HFFc6 (cell line): ENCODE measurements at places on chromosomes 2 and 18.
A peak's percentile ranks its signal among the peaks of the same experiment; 100 is the strongest.

DNA sequence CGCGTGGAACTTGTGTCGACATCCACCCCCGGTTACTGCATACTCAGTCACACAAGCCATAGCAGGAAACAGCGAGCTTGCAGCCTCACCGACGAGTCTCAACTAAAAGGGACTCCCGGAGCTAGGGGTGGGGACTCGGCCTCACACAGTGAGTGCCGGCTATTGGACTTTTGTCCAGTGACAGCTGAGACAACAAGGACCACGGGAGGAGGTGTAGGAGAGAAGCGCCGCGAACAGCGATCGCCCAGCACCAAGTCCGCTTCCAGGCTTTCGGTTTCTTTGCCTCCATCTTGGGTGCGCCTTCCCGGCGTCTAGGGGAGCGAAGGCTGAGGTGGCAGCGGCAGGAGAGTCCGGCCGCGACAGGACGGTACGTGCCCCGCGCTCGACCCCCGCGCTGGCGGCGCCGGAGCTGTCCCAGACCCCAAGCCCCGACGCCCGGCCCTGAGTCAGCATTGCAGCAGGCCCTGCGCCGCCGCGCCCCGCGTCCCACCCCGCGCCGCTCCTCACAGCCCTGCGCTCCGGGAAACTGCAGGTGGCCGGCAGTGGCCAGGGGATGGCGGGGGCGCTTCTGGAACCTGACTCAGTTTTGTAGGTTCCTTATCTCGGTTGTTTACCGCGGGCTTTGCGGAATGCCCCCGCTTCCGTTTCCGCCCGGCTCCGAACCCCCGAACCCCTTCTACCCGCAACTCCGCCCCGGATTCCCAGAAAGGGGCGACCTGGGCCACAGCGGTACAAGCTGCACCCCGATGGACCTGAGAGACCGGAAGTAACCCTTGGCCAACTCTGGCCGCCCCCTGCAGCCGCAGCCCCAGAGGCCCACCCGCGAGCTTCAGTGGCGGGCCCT, at the start of gene CFLAR:
Gene CFLAR (plus strand): TSS at position 50 of the 844 bp plus-strand sequence. CDS start 13,702 bp downstream, outside the sequence.
- peaks cover 36% of the 10 kb centered on the region for H3K36me3 ChIP-seq
- H3K27ac ChIP-seq: peak within 1 kb of the TSS; percentile 93
- peaks cover 57% of the 10 kb centered on the region for H3K4me1 ChIP-seq
- H3K27me3 ChIP-seq: peaks cover 5% of the 10 kb centered on the region

- peaks cover 28% of the 10 kb centered on the region for H3K4me1 ChIP-seq
- no peaks in the 10 kb centered on the region; the same call in 1 of the 2 replicates for H3K27me3 ChIP-seq
- peak overlapping the region; percentile 92 for H3K27ac ChIP-seq
Observed at GRCh38 chr2:120722568-120723421, 12.9 kb upstream of the GLI2 start.

DNA sequence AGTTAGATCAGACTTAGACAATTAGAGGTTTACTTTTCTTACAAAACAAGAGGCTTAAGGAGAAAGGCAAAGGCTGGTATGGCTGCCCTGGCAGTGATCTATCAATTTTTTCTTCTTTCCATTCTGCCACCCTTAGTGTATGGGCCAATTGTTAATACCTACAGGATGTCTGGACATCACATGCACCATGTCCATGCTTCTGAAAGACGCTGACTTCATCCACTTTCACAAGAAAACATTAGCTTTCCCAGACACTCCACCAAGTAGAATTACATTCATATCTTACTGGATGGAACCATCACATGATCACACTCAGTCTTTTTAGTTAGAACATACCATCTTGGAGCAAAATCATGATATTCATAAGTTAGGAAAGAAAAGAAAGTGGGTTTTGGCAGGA, 120.9 kb downstream of the ARHGAP28 start:
- H3K27me3 ChIP-seq: no peaks in the 10 kb centered on the region
- DNase-seq: no peak
- no peaks in the 10 kb centered on the region for H3K4me1 ChIP-seq
- H3K27ac ChIP-seq: no peak overlapping the region

DNA sequence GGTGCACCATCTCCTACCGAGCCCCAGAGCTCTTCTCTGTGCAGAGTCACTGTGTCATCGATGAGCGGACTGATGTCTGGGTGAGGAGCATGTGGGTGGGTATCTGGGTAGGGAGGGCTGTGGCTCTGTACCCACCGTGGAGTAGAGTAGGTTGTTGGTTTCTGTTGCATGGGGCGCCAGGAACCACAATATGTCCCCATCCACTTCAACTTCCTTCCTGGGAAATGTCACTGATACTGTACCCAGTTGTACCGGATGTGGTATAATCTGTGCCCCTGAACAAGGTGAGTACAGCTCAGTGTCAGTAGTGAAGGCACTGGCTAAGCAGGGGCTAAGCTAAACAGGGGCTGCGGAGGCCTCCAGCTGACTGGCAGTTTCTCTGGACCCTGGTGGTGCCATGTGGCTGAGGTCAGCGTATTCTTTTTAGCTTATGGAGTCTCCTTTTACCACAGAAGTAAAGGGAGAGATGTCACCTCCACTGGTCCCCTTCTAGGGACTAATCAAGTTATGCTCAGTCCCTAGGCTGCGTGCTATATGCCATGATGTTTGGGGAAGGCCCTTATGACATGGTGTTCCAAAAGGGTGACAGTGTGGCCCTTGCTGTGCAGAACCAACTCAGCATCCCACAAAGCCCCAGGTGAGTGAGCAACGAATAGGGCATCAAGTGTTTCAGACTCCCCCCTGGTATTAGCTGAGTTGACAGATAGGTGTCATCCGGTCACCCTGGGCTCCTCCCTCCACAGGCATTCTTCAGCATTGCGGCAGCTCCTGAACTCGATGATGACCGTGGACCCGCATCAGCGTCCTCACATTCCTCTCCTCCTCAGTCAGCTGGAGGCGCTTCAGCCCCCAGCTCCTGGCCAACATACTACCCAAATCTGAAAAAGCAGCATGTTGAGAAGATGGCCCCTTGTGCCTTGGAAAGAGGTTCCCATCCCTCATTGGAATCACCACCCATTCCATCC, 2.7 kb downstream of the STK16 start:
- H3K27ac ChIP-seq: peak overlapping the region; percentile 96
- H3K27me3 ChIP-seq: peaks cover 3% of the 10 kb centered on the region
- no peak overlapping the region for H3K4me3 ChIP-seq
- no peak for DNase-seq

- H3K36me3 ChIP-seq: peaks cover 12% of the 10 kb centered on the region
- H3K4me3 ChIP-seq: no peak overlapping the region
- no peaks in the 10 kb centered on the region for H3K27me3 ChIP-seq
Observed at GRCh38 chr2:23859234-23859633, 67.7 kb downstream of the ATAD2B start.

GRCh38 chr2:214482728-214483127, 71.9 kb downstream of the VWC2L start:
- H3K27ac ChIP-seq: no peak overlapping the region
- no peak for DNase-seq
- H3K27me3 ChIP-seq: 0 out of 2 replicates have a peak, but pooled peaks cover 2% of the 10 kb centered on the region
- no peaks in the 10 kb centered on the region for H3K36me3 ChIP-seq
- H3K4me3 ChIP-seq: no peak overlapping the region

DNA sequence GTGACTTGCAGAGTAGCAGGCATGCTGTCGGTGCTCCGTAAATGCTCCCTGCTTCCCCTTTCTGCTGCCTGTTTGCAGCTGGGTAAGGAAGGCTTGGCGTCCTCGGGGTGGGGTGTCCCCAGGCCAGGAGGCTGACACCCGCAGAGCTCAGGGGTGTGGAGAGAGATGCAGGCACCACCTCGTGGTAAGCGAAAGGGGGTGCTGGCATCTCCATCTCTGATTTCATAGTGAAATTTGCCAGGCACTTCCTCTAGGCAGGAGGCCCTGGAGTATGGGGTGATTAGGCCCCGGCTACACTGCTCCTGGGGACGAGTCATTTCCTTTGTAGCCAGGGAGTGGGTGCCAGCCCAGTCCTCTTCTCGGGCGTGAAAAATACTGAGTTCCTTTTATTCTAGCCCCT, 160.4 kb downstream of the KLHL29 start:
- H3K27me3 ChIP-seq: peaks cover 2% of the 10 kb centered on the region
- H3K4me1 ChIP-seq: peaks cover 44% of the 10 kb centered on the region
- peak; percentile 34 for DNase-seq
- no peaks in the 10 kb centered on the region for H3K36me3 ChIP-seq
- H3K4me3 ChIP-seq: no peak overlapping the region

- H3K4me1 ChIP-seq: peaks cover 61% of the 10 kb centered on the region
- peak overlapping the region; percentile 95 for H3K4me3 ChIP-seq
- H3K36me3 ChIP-seq: peaks cover 11% of the 10 kb centered on the region
- H3K27me3 ChIP-seq: peaks cover 4% of the 10 kb centered on the region
- DNase-seq: no peak
- peak overlapping the region; percentile 87 for H3K27ac ChIP-seq
Observed at GRCh38 chr2:204545861-204546735, 823 bp downstream of the PARD3B start.

GRCh38 chr2:180523621-180524340, 456.6 kb upstream of the UBE2E3 start:
- peaks cover 63% of the 10 kb centered on the region for H3K4me1 ChIP-seq
- peak; percentile 93 for DNase-seq
- H3K27me3 ChIP-seq: no peaks in the 10 kb centered on the region; the same call in 1 of the 2 replicates
- H3K4me3 ChIP-seq: peak overlapping the region; percentile 76

- no peaks in the 10 kb centered on the region for H3K4me1 ChIP-seq
- no peak for DNase-seq
- H3K27me3 ChIP-seq: peaks cover 3% of the 10 kb centered on the region; the same call in 1 of the 2 replicates
- no peaks in the 10 kb centered on the region for H3K36me3 ChIP-seq
- H3K27ac ChIP-seq: no peak overlapping the region
- H3K4me3 ChIP-seq: no peak overlapping the region
Observed at GRCh38 chr2:129778584-129778877, 200.9 kb upstream of the RAB6C start.

GRCh38 chr18:24632158-24632988, 171.9 kb downstream of the HRH4 start:
- no peak for DNase-seq
- no peaks in the 10 kb centered on the region for H3K36me3 ChIP-seq
- H3K4me1 ChIP-seq: no peaks in the 10 kb centered on the region

DNA sequence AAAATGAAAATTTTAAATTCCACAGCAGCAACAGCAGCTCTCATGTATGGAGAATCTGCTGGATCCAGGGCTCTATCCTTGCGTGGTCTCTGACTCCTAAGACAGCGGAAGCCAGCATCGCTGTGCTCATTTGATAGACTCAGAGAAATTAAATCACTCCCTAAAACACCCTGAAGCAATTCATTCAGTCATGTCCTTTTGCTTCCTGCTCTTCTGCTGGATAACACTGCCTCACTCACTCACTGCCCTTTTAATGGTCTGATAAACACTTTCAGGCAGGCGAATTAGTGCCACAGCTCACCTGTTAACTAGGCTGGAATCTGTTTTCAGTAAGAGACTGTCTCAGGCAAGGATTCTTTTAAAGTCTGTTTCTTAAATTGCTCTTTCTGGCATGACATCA, 10.0 kb downstream of the WIPF1 start:
- H3K36me3 ChIP-seq: 0 out of 2 replicates have a peak, but pooled peaks cover 9% of the 10 kb centered on the region
- peak overlapping the region; percentile 22; the same call in 1 of the 2 replicates for H3K27ac ChIP-seq
- peaks cover 53% of the 10 kb centered on the region for H3K4me1 ChIP-seq
- no peaks in the 10 kb centered on the region; the same call in 1 of the 2 replicates for H3K27me3 ChIP-seq
- DNase-seq: peak; percentile 25

- H3K4me1 ChIP-seq: peaks cover 23% of the 10 kb centered on the region
- no peak for DNase-seq
- peaks cover 3% of the 10 kb centered on the region; the same call in 1 of the 2 replicates for H3K36me3 ChIP-seq
Observed at GRCh38 chr2:178211460-178211859, 17.1 kb downstream of the OSBPL6 start.

- peaks cover 27% of the 10 kb centered on the region for H3K27me3 ChIP-seq
- no peaks in the 10 kb centered on the region for H3K4me1 ChIP-seq
- no peak overlapping the region for H3K27ac ChIP-seq
- no peak overlapping the region for H3K4me3 ChIP-seq
Observed at GRCh38 chr18:63109802-63110201, 209.8 kb downstream of the BCL2 start.

DNA sequence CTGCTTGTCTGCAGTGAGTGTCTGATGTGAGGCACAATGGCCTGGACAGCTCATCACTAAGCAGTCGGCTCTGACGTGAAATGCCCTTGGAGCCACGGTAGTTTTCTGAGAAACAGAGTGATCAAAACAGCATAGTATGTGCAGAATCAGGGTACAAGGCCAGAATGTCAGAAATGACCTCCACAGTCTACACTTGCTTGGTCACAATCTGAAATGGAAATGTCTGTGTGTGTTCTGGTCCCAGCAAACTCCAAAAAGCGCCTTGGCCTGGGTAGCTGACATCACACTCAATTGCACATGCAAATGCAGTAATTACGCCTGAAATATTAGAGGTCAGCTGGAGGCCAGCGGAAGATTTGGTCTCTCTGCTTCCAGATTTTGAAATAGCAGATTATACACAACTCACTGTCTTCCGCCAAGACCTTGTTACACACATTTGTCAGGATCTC, 95.4 kb downstream of the CTAGE1 start:
- no peaks in the 10 kb centered on the region for H3K36me3 ChIP-seq
- no peak overlapping the region for H3K27ac ChIP-seq
- no peaks in the 10 kb centered on the region for H3K4me1 ChIP-seq
- H3K4me3 ChIP-seq: no peak overlapping the region

GRCh38 chr2:120809609-120810440, 74.2 kb downstream of the GLI2 start:
- peak overlapping the region; percentile 68 for H3K27ac ChIP-seq
- H3K36me3 ChIP-seq: peaks cover 34% of the 10 kb centered on the region
- DNase-seq: no peak
- H3K27me3 ChIP-seq: no peaks in the 10 kb centered on the region; the same call in none of the 2 replicates

DNA sequence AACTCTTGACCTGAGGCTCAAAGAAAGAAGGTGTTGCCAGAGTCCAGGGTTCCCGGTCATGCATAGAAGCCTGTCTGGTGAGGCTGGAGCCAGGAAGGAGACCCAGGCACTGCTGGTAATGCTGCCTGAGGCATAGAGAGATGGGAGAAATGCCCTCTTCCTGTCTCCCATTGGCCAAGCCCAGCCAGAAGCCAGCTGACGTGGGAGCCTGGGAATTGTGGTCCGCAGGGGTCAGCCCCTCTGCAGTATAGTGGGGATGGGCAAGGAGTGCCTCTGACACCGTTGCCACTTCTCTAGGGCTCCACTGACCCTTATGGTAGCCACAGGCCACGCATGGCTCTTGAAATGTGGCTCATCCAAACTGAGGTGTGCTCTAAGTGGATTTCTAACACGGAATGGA, 95.7 kb downstream of the CTIF start:
- H3K27ac ChIP-seq: no peak overlapping the region
- DNase-seq: no peak
- H3K4me3 ChIP-seq: no peak overlapping the region
- peaks cover 5% of the 10 kb centered on the region for H3K27me3 ChIP-seq
- peaks cover 37% of the 10 kb centered on the region for H3K36me3 ChIP-seq

- DNase-seq: no peak
- H3K4me1 ChIP-seq: no peaks in the 10 kb centered on the region
- H3K27me3 ChIP-seq: peaks cover 19% of the 10 kb centered on the region
Observed at GRCh38 chr18:48165111-48165866, 234.8 kb upstream of the SMAD2 start.

DNA sequence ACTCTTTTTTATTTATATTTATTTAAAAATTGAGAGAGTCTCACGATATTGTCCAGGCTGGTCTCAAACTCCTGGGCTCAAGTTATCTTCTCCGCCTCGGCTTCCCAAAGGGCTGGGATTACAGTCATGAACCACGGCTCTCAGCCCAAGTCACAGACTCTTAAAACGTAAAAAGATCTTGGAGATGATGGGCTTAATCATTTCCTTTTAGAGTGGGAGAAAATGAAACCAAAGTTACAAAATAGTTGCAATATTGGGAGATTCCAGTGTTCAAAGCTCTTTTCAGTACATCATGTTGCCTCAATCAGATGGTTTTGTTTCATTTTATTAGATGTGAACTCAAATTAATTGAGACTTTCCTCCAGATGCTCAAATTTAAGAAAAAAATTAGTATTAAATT, 151.4 kb upstream of the XPO1 start:
- H3K4me1 ChIP-seq: peaks cover 16% of the 10 kb centered on the region
- H3K27me3 ChIP-seq: peaks cover 2% of the 10 kb centered on the region; the same call in 1 of the 2 replicates
- no peak for DNase-seq
- H3K27ac ChIP-seq: no peak overlapping the region
- peak overlapping the region; percentile 61 for H3K4me3 ChIP-seq

GRCh38 chr2:168149150-168149974, 98.0 kb downstream of the STK39 start:
- no peaks in the 10 kb centered on the region for H3K27me3 ChIP-seq
- no peak for DNase-seq
- no peak overlapping the region for H3K27ac ChIP-seq
